ENCODE measurements at places on chromosomes 11 and 22.
A peak's percentile ranks its signal among the peaks of the same experiment; 100 is the strongest.

- DNase-seq, result no peak
Observed at GRCh38 chr11:86156397-86156955, 87.6 kb upstream of the PICALM start.

DNA sequence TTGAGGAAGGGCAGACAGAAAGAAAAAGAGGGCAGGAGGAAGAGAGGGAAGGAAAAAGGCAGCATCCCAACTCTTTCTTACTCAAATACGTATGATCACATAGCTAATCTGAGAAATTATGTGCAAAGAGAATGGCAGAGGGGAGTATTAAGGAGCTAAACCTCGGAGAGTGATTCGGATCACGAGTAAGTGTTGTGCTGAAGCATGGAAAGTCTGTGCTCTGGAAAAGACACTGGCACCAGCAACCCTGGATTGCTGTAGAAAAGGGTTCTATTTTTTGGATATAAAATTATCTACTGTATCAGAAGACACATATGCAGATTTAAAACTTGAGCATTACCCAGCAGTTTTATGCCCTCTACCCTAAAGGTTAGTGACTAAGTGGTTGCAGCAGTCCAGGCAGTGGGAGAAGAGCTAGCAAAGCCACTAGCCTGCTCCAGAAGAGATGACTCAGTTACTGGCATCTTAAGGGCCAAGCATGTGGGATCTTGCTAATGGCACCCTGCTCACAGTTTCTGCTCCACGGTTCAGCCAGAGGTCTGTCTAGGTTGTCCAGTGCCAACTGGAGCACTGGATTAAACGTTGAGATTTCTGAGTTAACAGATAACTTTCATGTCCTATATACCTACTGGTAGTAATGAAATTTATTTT lies 151.7 kb downstream of the SWAP70 start:
- DNase-seq, result no peak

DNA sequence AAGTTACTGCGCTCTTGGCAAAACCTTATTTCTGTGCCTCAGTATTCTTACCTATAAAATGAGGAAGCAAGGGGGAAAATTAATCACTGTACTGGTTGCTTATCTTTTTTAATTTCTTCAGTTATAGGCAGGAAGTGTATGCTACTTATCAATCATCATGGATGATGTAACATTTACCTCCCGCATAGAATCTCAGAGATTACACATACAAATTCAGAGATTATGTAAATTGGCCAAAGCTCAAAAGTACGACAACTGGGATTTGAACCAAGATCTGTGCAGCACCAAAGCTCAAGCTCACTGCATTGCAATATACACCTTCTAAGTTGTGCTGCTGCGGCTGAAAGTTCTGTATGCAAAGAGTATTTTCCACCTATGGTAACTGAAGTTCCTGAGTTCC lies 83.0 kb downstream of the PDHX start:
- DNase-seq, result no peak

- peak; percentile 55 for DNase-seq
Observed at GRCh38 chr22:20304646-20305045, 15.2 kb downstream of the DGCR6L start.

- DNase-seq, result no peak
Observed at GRCh38 chr22:43272869-43273318, 70.3 kb downstream of the SCUBE1 start.

DNA sequence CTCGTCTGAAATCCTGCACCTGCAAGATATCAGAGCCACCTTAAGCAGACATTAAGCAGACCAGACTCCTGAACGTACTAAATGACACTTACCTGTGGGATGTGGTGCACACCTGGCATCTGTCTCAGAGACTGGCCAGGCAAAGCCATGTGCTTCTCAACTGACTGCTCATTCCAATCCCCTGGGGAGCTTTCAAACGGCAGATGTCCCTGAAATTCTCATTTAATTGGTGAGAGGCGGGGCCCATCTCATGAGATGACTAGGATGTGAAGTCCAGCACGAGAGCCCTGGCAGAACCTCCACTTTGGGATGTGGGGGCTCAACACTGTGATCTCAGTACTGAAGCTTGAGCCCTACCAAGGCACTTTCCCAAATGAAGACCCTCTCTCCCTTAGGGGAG lies 84.9 kb upstream of the HMGXB4 start:
- no peak for DNase-seq

DNA sequence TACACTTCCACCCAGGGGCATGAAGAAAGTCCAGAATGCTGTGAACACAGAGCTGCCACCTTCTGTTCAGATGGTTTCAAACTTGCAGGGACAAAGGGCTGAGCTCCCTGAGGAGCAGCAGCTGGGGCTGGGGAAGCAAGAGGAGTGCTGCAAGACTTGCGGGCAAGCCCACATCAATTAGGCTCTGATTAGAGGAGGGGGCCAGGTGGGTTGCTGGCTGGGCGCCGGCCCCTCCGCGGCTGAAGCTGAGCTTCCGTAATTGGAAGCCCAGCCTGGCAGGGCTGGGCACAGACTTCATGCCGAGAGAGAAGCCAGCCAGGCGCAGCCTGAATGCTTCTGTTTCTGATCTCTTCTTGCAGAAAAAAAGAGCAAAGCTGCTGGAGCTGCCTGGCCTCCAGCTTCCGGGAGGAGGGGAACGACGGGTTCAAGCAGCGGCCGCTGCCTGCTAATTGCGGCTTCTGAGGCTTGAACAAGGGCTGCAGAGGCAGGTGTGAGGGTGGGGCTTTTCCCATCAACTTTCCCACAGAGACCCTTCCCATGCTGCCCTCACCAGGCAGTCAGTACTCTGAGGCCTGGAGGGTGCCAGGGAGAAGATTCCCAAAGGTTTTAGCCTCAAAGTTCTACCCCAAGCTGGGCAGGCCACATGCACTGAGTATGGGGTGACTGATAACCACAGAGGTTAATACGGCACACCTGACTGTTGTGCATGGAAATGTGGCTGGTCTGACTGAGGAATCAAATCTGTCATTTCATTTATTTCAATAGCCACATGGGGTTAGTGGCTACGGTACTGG lies 91.1 kb upstream of the LMO1 start:
- DNase-seq, result peak; percentile 36

DNA sequence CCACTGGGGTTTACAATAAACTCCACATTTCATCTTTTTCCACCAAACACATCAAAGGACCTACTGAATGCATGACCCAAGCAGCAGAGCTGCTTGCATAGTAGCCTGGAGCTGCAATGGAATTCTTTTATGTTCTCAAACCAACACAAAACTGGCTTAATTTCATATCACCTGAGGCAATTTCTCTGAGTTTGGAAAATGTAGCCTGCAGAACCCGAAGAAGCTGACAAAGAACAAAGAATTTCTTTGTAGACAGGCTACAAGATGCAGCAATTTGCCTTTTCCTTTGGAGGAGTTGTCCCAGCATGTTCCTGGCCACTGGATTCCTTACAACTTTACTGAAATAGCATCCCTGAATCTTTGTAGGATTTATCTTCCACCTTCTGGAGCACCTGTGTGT lies 5.5 kb upstream of the TECTA start:
- no peak for DNase-seq

GRCh38 chr22:39257901-39258475 lies 13.2 kb upstream of the PDGFB start:
- no peak for DNase-seq

DNA sequence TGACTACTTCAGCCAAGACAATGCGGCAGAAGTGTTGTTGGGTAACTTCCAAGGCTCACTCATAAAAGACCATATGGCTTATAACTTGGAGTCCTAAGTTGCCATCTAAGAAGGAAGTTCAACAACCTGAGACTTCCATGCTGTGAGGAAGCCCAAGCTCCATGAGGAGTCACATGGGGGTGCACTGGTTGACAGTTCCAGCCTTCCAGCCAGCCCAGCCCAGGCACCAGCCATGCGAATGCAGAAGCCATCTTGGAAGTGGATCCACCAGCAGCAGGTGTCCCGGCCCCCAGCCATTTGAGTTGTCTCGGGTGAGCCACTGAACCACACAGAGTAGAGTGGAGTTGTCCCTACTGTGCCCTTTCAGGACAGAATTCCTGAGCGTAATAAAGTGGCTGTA lies 32.8 kb upstream of the WNT7B start:
- DNase-seq, result no peak

GRCh38 chr22:31327806-31328543 lies 18.2 kb downstream of the PATZ1 start:
- no peak for DNase-seq

- no peak for DNase-seq
Observed at GRCh38 chr11:93196816-93197379, 893 bp downstream of the SLC36A4 start.

DNA sequence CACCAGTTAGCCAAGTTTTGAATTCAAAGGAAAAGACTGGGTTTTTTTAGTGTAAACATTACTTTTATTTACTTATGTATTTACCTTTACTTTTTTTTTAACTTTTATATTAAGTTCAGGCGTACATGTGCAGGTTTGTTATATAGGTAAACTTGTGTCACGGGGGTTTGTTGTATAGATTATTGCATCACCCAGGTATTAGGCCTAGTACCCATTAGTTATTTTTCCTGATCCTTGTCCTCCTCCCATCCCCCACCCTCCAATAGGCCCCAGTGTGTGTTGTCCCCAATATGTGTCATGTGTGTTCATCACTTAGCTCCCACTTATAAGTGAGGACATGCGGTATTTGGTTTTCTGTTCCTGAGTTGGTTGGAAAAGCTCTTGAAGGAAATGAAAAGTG lies 20.6 kb downstream of the ZW10 start:
- no peak for DNase-seq

DNA sequence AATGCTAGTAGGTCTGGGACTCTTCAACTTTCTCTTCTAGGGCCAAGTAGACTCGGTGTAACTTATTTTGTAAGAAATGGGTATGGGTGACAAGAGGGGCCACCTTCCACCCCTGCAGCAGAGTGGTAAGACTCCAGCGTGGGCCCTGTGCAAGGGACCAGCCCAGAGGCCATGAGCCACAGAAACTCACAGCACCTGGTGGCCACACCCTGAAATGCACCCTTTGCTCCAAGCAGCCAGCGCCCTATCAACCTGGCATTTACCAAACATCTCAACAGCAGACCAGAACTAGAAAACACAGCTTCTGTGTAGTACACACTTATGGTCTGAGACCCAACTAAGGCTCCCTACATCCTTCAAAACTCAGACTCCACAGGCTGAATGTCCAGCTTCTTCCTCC lies 5.7 kb downstream of the CDCA5 start:
- no peak for DNase-seq

- DNase-seq, result no peak
Observed at GRCh38 chr11:46038529-46038928, 82.7 kb downstream of the PHF21A start.

DNA sequence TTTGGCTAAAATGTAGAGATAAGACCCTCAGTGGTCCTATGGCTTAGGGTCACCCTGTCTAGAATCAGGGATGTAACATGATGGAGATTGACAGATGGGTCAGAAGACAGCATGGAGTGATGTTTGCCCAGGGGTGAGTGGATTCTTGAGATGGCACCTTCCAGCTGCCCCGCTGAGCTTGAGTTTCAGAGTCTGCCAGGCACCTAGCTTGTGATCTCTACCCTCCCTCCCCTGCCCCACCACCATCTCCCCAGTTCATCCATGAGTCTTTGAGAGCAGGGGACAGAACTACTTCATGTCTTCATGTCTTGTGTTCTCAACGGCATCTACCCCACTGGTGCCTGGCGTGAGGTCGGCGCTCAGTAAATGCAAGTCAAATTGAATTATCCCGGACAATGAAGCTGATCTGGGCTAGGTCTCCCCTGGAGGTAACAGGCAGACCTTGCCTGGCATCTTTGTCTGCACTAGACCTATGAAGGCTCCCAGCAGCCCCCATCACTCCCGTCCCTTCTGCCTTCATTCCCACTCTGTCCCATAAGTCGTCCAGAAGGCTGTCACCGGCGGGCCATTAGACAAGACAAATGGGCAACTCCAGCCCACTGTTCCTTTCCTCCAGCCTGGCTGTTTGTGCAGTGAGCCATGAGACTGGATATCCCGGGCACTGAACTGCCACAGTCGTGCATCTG lies 239.2 kb upstream of the TBCEL start:
- DNase-seq, result no peak

GRCh38 chr11:107741044-107741823 lies 29.4 kb upstream of the SLN start:
- peak; percentile 21 for DNase-seq

DNA sequence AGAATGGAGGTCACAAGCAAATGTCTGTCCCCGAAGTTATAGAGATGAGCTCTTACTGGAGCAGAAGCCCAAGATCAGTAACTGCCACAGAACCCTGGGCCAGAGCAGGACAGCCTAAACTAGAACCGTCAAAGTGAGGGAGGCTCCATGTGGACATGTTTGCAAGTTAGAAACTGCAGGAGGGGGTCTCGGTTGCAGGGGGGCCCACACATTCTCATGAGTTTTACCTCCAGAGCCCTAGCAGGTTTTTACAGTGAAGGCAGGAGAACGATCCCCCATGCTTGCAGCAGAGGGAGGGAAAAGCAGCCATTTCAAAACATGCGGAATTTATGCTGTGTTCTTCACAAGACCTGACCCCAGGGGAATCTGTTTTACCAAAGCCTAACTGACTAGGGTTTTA lies 133.5 kb upstream of the B3GAT1 start:
- no peak for DNase-seq

GRCh38 chr11:46930089-46930488 lies 6.5 kb upstream of the CSTPP1 start:
- DNase-seq, result no peak

- no peak for DNase-seq
Observed at GRCh38 chr22:22547692-22548300, 11.3 kb downstream of the PRAME start.

DNA sequence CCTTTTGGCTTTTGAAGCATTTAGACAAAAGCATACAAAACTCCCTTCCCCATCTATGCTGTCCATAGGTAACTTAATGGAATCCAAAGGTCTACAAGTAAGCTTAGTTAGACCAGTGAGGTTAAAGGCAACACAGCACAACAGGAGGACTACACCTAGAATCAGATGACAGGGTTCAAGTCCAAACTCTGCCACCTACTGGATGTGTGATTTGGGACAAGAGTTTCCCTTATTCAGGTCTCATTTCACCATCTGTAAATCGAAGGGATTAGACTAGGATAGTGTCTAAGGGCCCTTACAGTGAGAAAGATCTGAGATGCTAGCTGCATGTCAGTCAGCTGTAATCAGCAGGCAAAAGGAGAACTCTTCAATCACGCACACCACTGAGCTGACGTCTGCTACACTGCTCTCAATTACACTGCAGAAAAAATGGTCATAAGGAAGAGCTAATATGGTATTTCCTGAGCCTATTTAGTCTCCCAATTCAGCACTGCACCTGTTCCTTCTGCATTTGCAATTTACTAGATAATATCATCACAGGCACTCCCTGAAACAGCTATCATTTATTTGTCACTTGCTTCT lies 82.2 kb downstream of the SERGEF start:
- no peak for DNase-seq

- DNase-seq, result peak; percentile 98
Observed at GRCh38 chr22:50342651-50343540, at the start of gene PPP6R2. Gene PPP6R2 (plus strand): TSS chr22:50343327. CDS start chr22:50393909, 50,582 bp downstream.

Measured in left lung (tissue), 14 donors.